PC-3 (cell line): ENCODE measurements at places on chromosomes 16 and 17. TPM values are rescaled to one million over a fixed set of nuclear protein-coding genes. Genes with fewer than 3 reads are reported as not detected.

- no peak for DNase-seq
Observed at GRCh38 chr16:11169641-11170040, 86.4 kb downstream of the SOCS1 start.

DNA sequence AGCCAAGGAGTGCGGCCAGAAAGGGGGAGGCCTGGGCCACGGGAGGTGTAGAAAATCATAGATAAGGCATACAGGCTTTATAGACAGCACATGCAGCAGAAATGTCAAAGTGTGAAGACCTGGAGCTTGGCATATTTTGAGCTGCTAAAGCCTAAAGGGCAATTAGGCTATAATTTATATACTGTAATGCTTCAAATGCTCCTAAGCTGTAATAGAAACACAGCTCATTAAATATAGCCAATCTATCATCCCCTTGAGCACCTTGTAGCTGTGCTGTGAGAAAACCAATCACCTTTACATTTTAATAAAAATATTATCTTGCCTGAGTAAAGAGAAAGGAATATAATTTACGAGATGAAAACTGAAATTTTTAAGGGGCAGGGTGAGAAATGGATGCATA, 97.9 kb upstream of the NOG start:
- DNase-seq, result no peak

SKAP1 gene
- total RNA-seq, result not detected in 2 replicates

TAC4 gene
- not detected in 2 replicates for total RNA-seq

DNA sequence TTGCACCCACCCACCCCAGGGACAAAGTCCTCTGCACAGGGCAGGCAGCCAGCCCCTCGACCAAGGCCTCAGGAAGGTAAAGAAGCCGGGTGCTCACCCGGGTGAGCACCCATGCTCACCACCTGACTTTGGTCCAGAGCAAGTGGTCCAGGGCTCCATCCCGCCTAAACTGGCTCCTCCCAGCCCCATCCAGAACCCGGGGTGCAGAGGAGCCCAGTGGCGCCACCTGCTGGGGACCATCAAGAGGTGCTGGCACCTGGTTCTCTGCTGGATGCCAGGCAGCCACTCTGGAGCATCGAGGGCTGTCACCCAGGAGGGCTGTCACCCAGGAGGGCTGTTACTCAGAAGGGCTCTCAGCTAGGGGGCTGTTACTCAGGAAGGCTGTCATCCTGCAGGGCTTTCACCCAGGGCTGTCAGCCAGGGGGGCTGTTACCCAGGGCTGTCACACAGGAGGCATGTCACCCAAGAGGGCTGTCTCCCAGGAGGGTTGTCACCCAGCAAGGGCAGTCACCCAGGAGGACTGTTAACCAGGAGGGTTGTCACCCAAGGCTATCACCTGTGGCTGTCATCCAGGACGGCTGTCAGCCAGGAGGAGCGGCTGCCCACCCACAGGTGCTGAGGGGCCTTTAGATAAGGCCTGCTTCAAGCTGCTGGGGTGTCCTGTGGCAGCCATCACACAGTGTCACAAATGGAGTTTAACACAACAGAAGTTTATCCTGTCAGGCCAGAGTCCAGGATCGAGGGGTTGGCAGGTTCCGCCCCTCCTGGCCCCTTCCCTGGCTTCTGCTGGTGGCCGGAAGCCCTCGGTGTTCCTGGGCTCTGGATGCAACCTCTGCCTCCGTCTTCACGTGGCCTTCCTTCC, 98.5 kb downstream of the TNFRSF13B start:
- peak; percentile 66 for DNase-seq

GRB2 gene
- total RNA-seq, result 224 and 282 TPM in 2 replicates

DNA sequence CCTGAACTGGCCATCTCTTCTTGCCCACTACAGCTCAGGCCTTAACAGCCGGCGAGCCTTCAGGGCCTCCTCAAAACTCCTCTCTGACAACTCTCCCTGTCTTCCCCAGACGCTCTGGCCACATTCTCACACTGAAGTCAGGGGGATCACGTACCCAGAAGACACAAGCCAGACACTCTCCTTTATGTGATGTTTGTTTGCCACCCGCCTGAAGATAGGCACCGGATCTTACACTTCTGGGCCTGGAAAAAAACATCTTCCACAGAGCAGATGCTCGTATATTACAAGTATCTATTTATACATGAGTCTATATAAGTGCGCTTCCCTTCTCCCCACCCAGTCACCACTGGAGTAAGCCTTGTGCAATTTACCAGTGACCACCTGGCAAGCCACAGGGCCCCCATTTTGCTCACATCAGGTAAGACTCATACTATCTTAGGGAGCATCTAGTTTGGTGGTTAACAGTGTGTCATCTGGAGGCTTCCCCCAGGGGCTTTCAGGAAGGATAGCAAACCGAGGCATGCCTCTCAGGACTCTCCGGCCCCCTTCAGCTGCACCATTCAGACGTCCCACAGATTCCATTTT, 349.4 kb downstream of the SOX9 start:
- DNase-seq, result no peak

TP53TG3B gene
- not detected in 2 replicates for total RNA-seq

KRT15 gene
- 121 and 144 TPM in 2 replicates for total RNA-seq

DNA sequence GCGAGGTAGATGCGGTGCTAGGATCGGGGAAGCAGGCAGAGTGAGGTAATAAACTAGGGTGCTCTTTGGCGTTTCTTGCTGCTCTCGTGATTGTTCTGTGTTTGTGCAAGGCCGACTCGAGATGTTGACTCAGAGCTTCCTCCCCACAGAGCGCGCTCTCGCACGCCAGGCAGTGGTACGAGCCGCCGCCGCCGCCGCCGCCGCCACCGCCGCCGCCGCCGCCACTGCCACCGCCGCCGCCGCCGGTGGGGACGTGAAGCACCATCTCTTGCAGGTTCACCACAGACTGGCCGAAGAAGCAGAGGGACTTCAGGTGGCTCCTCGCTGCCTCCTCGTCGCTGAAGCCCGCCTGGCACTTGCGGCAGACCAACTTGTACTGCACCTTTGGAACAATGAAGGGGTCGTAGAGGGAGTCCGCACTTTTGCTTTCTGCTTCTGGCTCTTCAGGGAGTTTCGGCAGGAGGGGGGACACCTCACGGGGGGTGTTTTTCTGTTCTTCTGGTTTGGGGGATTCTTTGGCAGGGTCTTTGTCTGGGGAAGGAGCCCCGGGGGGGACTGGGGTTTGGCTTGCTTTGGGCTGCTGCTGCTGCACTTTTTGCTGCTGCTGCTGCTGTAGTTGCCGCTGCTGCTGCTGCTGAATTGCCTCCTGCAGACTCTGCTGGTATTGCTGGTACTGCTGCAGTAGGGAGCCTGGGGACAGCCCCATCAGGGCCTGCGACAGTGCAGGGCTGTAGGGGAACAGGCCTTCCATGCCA, 260.2 kb downstream of the ZFHX3 start:
- peak; percentile 70 for DNase-seq

- DNase-seq, result no peak
Observed at GRCh38 chr17:80117491-80118401, 16.4 kb downstream of the GAA start.

DNA sequence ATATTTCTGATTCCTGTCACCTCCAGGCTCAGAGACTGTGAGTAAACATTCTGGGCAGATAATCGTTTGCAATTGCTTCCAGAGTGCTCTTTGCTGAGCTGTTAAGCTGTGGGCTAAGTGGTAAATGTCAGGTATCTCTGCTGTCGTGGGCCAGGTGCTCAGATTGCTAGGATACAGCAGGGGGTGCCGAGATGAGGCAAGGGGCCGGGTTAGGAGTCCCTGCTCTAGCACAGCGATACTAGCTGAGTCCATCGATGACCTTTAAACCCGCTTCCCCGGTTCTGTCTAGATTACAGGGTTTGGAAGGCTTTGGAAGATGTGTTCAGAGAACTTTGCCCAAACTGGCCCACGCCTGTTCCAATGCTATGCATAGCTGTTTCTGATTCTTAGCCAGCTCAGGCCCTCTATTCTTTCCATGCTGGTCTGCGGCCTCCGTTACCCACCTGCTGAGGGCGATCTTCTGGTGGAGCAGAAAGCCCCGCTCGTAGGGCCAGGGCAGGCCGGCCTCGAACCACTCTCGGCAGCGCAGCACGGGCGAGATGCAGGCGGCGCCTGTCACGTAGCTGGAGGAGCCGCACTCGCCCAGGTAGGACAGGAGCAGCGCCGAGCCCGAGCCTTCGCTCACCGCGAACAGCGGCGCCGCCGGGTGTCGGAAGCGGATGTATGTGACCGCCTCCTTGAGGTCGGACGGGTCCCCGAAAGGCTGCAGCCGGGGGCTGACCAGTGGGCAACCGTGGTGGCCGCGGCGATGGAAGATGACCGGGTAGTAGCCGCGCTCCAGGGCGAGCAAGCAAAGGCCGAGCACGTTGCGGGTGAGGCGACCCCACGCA, 979 bp downstream of the ABHD15 start:
- no peak for DNase-seq

DNA sequence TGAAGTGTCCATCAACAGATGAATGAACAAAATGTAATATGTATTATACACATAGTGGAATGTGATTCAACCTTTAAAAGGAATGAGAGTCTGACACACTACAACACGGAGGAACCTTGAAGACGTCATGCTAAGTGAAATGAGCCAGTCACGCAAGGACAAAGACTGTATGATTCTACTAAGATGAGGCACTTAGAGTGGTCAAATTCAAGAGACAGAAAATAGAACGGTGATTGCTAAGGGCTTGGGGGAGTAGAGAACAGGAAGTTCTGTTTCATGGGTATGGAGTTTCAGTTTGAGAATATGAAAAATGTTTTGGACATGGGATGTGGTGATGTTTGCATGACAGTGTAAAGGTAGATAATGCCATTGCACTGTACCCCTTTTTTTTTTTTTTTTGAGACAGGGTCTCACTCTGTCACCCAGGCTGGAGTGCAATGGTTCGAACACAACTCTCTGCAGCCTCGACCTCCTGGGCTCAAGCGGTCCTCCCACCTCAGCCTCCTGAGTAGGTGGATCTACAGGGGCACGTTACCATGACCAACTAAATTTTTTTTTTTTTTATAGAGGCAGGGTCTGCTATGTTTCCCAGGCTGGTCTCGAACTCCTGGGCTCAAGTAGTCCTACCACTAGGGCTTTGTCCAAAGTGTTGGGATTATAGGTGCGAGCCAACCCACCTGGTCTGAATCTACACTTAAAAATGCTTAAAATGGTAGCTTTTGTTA, 2.9 kb upstream of the CCDC102A start:
- DNase-seq, result no peak

ST6GALNAC1 gene
- 2.6 and 4.1 TPM in 2 replicates for total RNA-seq

- peak; percentile 27 for DNase-seq
Observed at GRCh38 chr16:69108064-69108904, 2.8 kb downstream of the HAS3 start.

RCVRN gene
- not detected in 2 replicates for total RNA-seq

GRCh38 chr17:75661531-75661930, 5.4 kb downstream of the RECQL5 start:
- DNase-seq, result no peak

DNA sequence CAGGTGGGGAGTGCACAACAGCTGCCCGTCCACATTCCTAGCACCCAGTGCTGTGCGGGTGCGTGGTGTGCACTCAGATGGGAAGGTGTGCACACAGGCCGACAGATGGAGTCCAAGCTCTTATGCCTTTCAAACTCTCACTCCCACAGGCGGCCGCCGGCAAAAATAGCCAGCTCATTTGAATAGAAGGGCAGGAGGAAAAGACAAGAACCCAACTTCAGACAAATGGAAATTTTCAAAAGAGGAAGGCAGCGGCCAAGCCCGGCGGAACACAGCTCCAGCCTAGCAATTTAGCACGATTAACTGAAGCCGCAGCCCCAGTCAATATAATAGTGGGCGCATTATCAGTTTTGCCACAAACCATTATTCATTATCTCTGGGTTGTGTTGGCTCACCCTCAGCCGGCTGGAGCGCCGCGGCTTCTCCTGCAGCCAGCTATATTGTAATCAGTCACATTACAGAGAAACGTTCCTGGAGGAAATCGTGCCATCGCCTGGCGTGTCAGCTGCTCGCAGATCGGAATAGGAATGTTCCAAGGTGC, 103.9 kb upstream of the SEC14L1 start:
- no peak for DNase-seq

QPRT gene
- total RNA-seq, result 0.22 and 1.3 TPM in 2 replicates

- DNase-seq, result no peak
Observed at GRCh38 chr16:82783933-82784572, 157.3 kb downstream of the CDH13 start.

GRCh38 chr16:57041182-57042156, 50.9 kb upstream of the CPNE2 start:
- DNase-seq, result no peak

DNA sequence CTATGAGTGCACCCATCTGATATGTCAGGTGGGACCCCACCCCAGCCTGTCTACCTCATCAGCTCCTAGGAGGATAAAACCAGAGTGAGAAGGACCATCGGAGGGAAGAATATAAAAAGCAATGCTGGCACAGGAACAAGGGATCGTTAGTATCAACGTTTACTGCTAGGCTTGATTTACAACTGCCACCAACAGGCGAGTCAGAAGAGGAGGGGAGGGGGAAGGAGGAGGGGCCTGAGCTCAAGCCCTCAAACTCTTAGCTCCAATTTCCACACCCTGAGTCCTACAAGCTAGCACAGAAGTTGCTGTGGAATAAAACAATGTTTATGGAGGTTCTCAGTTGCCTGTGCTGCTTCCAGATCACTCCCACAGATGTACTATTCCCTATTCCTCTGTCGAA, 234.5 kb downstream of the C16orf78 start:
- DNase-seq, result no peak

- DNase-seq, result no peak
Observed at GRCh38 chr17:7260151-7260550, 2.1 kb downstream of the CLDN7 start.

G6PC1 gene
- total RNA-seq, result not detected in 2 replicates

KCNH4 gene
- total RNA-seq, result not detected in 2 replicates

DNA sequence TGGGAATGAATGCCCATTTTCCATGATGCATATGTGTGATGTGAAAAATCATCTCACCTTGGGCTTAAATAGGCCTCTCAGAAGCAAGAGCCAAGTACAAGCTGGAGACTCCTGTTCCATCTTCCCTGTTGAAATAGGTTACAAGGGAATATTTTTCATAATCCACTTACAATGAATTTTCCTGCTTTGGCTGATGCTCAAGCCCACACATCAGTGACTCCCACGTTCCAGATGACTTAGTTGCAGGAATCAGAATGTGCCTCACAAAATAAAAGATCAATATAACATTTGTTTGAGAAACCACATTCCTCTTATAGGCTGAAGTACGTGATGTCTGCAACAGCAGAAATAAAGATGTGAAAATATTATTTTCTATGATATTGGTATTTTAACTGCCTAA, 24.1 kb downstream of the ANKFN1 start:
- DNase-seq, result no peak

CTRB2 gene
- total RNA-seq, result not detected in 2 replicates

- no peak for DNase-seq
Observed at GRCh38 chr16:80720804-80721371, 83.5 kb downstream of the CDYL2 start.

DNA sequence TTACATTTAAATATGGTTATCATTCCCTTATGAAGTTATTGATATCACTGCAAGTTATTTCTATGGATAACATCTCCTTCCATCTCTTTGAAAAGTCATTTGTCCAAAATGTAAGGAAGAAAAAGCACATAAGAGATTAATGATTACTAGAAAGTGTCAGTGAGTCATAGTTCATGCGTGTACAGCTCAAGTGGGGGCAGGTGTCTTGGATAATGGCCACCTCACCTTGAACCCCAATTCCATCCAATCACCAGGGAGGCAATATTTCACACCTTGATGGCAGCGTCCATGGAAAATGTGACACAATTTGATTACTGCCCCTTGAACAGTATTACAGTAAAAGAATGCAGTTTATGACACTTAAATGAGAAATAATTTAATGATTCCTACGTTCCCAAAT, 358.3 kb upstream of the SOX9 start:
- DNase-seq, result no peak

SCNN1G gene
- total RNA-seq, result 4.5 and 6.3 TPM in 2 replicates

CLDN6 gene
- not detected in 2 replicates for total RNA-seq

HS3ST3B1 gene
- 0.33 and 0.52 TPM in 2 replicates for total RNA-seq

SCARF1 gene
- total RNA-seq, result 0.73 and 0.81 TPM in 2 replicates

GRCh38 chr17:63181856-63182255, 215.8 kb downstream of the TANC2 start:
- DNase-seq, result no peak
